ENCODE measurements at places on chromosomes 6 and 20. TPM values are rescaled to one million over a fixed set of nuclear protein-coding genes. Genes with fewer than 3 reads are reported as not detected.
A peak's percentile ranks its signal among the peaks of the same experiment; 100 is the strongest.

RAB32 gene
- total RNA-seq, result not detected

CLPSL1 gene
- total RNA-seq, result not detected

EBF4 gene
- total RNA-seq, result 5.0 TPM

TGM2 gene
- total RNA-seq, result 60.8 TPM

PGC gene
- not detected for total RNA-seq

GRCh38 chr6:149891259-149891658 lies 6.7 kb downstream of the RAET1E start:
- no peak for DNase-seq

DNA sequence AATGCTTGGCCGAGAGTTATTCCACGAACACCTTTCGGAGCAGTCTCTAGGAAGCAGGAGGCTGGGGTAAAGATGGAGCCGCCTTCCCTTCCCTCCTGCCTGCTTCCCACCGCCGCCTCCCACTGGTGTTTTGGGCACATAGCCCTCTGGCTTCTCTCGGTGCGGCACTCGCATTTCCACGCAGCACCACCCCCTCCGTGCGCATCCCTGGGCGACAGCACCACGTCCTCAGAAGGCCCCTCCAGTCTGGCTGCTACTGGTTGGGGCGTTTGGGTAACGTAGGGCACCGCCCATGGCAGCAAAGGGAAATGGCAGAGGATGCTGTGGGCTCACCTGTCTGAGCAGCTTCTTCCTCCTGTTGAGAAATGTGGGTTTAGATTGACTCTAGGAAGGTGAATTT lies 2.4 kb downstream of the COL20A1 start:
- no peak for DNase-seq

DNA sequence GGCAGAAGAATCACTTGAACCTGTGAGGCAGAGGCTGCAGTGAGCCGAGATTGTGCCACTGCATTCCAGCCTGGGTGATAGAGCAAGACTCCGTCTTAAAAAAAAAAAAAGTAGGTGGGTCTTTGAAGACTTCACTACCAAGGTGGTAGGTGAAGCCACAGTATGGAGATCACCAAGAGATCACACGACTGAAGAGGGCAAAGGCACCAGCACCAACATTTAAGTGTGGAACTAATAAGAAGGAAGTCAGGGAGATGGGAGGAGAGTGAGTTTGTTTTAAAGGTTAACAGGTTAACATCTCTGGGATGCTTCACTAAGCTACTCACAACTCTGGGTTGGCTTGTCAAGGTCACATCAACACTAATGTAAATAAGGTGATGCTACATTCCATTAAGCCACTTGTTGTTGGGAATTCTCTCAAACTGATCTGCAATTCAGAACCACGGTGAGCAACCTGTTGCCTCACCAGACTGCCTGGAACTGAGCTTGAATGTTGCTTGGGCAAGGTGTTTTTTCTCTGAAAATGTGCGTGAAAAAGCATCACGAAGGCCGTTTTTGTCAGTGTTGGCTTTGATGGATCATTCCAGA lies 48.7 kb downstream of the KCTD20 start:
- no peak for DNase-seq

DNA sequence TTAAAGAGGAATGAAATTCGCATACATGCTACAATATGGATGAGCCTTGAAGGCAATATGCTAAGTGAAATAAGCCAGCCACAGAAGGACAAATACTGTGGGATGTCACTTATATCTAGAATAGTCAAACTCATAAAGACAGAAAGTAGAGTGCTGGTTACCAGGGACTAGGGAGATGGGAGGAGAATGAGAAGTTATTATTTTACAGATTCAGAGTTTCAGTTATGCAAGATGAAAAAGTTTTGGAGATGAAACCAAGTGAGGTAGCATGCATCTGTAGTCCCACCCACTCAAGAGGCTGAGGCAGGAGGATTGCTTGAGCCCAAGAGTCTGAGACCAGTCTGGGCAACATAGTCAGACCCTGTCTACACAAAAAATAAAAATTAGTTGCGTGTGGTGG lies 82.5 kb upstream of the ARID1B start:
- DNase-seq, result no peak

DNA sequence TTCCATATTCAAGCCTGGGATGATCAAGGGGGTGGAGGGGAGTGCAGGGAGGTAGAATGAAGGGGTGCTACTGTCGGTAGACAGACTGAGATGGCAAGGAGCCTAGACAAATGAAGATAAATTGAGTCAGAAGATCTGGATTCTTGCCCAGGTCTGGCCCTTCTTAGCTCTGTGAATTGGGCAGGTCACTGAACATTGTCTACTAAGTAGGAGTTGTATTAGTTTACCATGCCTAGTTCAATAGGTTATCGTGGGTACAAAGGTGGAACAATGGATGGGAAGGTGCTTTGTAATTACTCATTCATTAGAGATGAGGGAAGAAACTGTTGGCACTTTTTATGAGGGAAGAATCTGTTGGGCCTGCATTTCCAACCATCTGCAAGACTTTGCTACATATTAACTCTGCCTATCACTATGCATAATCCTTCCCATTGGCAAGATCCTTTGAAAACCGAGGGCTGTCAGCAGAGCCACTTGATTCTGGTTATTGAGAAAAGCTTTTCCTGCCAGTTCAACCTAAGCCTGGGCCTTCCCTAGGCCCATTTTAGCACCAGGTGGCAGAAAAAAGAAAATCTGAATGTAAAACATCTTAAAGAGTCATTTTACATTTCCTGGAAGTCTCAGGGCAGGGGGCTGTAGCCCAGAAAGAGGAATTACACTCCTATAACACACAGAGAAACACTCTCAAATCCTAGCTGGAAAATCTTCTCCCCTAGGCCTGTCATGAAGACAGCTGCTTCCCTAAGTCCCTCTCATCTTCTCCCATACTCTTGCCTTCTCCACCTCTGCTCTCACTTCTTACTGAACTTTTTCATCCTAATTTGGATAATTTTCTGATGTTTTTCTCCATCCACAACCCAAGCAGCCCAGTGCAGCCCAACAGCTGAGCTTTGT lies 103.5 kb downstream of the CD24 start:
- DNase-seq, result no peak

GRCh38 chr6:7697820-7698623 lies 27.9 kb upstream of the BMP6 start:
- peak; percentile 62 for DNase-seq

DNA sequence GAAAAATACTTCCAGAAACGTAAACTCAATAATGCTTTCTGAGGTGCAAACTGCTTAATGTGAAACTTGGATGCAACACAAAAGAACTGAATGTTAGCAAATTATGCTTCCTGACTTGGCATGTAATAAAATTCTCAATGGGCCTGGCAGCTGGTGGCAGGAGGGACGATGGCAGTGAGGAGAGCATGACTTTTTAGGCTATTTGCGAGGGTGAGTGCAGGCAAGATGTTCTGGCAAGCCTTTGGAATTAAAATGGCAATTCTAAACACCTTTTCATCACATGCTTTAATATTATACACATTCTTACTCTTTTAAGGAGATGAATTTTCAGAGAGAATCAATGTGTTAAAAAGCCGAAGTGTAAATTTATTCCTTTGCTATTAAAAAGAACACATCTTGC lies 224.8 kb upstream of the CDH4 start:
- DNase-seq, result no peak

- peak; percentile 19 for DNase-seq
These were observed 39.6 kb downstream of the JAG1 start for GRCh38 chr20:10634211-10634610.

GRCh38 chr6:64520050-64520449 lies 884.4 kb downstream of the PHF3 start:
- no peak for DNase-seq

- DNase-seq, result no peak
These were observed 25.2 kb downstream of the TNFAIP3 start for GRCh38 chr6:137892271-137892708.

DNA sequence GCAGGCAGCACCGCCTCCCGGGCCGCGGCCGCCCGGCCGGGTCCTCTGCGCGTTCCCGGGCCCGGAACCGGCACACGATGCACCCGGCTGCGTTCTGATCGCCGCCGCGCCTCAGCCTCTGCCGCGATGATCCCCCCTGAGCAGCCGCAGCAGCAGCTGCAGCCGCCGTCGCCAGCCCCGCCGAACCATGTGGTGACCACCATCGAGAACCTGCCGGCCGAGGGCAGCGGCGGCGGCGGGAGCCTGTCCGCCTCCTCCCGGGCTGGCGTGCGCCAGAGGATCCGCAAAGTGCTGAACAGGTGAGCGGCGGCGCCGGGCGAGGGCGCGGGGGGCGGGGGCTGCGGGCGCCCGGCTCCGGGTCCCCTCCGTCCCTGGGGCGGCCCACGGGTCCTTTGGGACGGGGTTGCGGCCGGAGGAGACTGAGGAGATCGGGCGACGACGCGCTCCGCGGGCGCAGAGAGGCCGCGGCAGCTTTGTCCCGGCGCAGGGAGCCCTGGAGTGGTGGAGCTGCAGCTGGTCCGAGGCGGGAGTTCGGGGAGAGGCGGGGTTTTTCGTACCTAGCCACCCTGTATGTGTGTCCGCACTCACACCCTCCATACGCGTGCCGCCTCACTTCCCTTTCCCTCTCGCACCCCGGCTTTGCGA lies 659 bp downstream of the SLC35F1 start:
- peak; percentile 4 for DNase-seq

DNA sequence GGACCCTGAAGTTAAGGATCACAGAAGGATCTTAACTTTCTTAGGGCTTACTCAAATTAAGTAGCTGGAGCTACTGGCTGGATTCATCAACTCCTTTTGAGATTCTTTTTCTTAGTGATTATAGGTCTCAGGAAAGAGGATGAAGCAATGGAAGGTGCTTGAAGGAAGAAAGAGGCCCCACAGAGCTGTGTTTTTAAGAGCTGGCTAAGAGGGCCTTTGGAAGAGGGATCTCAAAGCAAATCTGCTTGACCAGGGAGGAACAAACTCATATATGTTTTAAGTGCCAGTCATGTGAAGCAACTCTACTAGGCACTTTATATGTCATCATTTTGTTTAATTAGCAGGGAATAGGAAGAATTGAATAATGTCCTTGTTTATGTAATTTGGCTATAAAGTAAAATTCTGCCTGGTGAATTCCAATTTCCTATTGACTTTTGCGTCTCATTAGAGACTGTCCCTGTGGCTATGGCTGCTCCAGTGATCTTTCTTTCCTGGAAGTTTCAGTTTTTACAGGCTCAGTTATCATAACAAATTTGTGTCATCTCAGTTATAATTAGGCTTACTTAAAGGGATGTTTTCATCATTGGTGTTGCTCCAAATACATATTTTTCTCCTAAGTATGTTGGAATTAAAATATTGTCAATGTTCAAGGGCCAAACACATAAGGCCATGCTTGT lies 222.8 kb upstream of the CITED2 start:
- no peak for DNase-seq

DNA sequence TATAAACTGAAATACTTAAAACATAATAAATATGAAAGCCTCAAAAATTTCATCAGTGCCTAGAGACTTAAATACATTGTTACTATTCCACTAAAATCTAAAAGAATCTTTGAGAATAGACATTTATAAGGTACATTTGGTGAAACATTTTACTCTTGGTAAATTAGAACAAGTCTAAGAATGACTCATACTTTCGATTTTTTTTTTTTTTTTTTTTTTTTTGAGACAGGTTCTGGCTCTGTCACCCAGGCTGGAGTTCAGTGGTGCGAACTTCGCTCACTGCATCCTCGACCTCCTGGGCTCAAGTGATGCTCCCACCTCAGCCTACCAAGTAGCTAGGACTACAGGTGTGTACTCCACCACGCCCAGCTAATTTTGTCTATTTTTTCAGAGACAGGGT lies 6.4 kb downstream of the FUCA2 start:
- no peak for DNase-seq

GRCh38 chr6:168194732-168195567 lies 115.9 kb upstream of the FRMD1 start:
- DNase-seq, result no peak

DNA sequence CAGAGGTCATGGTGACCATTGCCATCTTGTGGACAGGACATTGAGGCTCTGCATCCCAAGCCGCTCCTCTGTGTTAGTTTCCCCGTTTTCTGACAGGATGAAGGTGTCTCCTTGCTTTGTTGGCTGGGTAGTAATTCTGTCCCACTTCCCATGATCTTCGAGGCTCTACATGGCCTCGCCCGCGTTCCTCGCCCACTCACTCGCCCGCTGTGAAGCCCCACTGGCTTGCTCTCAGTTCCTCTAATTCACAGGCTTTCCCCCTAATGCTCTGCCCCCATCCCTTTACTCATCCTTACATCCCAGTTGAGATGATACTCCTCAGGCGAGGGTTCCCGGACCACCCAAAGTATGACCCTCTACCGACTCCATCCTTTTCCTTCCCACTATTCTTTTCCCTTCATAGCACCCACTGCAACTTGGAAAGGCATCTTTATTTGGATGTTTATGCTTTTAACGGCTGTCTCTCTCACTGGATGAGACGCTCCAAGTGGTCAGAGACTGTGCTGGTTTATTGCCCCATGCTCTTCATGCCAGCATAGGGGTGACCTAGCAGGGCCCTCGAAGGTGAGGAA lies 511 bp upstream of the SLC35B2 start:
- DNase-seq, result peak; percentile 88

GRCh38 chr20:25301357-25301920 lies 53.6 kb downstream of the PYGB start:
- no peak for DNase-seq
